Prostate gland (tissue), 2 donors: ENCODE measurements at places on chromosomes 16 and 17.

DNA sequence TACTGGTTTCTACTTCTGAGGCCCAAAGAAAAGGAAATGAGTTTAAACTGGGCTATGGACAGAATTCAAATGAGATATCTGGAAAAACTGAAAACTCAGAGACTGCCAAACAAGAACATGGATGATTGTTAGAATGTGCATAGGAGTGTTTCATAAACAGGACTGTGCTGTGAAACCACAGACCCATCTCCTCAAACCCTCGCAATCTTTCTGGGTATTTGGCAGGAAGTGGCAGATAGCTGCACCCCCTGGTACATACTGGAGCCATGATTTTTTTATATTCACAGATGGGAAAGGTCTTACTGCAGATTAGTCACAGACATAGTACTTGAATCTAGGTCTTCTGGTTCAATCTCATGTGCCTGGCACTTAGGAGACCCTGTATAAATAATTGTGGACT is 145.0 kb downstream of the CCDC182 start:
- peaks cover 3% of the 10 kb centered on the region for H3K4me1 ChIP-seq
- H3K27ac ChIP-seq: no peak overlapping the region
- H3K4me3 ChIP-seq: no peak overlapping the region
- no peaks in the 10 kb centered on the region for H3K36me3 ChIP-seq
- DNase-seq: no peak
- H3K27me3 ChIP-seq: no peaks in the 10 kb centered on the region

DNA sequence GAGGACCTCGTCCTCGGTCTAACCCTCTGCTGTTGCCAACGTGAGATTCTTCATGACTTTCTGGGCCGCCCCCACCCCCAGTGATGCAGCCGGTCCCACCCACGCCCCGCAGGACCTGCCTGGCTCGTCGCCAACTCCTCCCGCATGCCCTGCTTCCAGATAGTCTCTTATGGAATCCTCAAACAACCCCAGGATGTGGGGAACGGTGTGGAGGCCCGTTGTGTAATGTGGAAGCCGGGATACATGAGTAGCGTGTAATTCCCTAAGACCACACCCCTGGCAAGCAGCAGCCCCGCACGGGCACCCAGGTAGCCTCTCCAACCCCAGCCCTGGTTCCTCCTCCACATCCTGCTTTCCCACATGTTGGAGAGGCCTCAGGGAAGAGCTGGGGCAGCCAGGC is 275.9 kb downstream of the C16orf95 start:
- no peak overlapping the region for H3K4me3 ChIP-seq
- no peaks in the 10 kb centered on the region for H3K36me3 ChIP-seq
- no peak overlapping the region for H3K27ac ChIP-seq

DNA sequence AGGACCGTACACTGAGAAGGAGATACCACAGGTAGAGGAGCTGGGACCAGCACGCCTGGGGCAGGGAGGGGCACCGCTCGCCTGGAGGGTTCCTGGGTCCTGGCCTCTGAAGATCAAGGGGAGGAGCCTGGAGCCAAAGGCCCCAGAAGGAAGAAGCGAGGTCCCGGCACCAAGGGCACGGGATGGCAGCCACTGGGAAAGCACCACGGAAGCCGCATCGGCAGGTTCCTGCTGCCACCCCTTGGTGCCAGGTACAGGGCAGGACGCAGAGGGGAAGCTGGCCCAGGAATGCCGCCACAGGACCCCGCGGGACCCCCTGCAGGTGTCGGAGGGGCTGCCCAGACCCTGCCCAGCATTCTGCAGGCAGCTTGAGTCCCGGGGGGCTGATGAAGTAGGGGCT is 42.5 kb upstream of the CBFA2T3 start:
- no peaks in the 10 kb centered on the region for H3K4me1 ChIP-seq
- H3K4me3 ChIP-seq: no peak overlapping the region
- DNase-seq: no peak
- peaks cover 7% of the 10 kb centered on the region for H3K27me3 ChIP-seq
- H3K36me3 ChIP-seq: no peaks in the 10 kb centered on the region

DNA sequence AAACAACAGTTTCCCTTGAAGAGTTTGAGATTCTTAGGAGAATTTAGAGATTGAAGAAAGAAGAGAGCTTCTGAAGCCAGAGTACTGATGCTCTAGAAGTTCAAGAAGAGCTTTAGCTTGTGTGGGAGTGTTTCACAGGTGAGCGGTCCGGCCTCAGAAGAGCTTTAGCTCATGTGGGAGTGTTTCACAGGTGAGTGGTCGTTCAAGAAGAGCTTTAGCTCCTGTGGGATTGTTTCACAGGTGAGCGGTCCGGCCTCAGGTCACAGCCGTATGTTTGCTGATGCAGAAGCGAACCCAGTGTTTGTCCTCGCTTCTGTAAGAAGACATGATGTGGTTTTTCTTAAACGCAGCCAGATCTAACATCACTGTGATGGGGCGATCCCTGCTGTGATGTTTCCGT is 76.4 kb downstream of the SEC14L1 start:
- H3K27me3 ChIP-seq: no peaks in the 10 kb centered on the region
- no peak overlapping the region for H3K4me3 ChIP-seq
- H3K27ac ChIP-seq: no peak overlapping the region
- peaks cover 13% of the 10 kb centered on the region for H3K36me3 ChIP-seq
- H3K4me1 ChIP-seq: no peaks in the 10 kb centered on the region

GRCh38 chr17:77150196-77150595 is 9.4 kb downstream of the SEC14L1 start:
- no peak overlapping the region for H3K4me3 ChIP-seq
- H3K4me1 ChIP-seq: peaks cover 8% of the 10 kb centered on the region
- H3K27me3 ChIP-seq: no peaks in the 10 kb centered on the region
- no peaks in the 10 kb centered on the region for H3K36me3 ChIP-seq

DNA sequence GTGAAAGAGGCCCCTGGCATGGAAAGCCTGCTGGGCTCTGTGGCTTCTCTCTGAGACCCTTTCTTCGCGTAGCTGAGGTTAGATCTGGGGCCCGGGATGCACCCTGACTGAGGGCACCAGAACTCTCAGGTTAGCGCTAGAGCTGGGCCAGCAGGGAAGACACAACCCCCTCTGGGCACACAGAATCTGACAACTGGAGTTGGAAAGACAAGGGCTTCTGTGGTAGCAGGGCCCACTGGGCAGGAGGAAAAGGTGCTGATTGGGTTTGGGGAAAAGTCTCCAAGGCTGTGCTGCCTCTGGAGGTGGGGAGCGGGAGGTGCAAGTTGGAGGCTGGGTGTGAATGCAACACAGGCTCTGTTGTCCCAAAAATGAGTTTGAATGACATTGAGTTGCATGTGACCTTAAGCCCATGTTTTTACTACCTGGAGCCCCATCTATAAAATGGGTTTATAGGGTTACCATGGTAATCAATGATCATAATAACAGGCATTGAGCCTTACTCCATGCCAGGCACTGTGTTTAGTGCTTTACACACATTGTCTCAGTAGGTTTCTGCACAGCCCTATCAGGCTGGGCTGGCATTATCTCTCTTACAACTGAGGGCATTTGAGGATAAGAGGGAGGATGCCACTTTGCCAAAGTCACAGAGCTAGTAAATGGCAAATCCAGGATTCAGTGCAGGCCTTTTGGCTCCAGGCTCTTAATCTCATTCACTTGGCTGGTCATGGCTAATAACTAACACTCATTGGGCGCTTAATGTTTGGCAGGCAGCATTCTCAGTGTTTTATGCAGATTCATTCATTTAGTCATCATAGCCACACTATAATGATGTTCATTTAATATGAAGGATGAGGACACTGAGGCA is 9.5 kb upstream of the IGFBP4 start:
- no peaks in the 10 kb centered on the region for H3K36me3 ChIP-seq
- H3K4me3 ChIP-seq: no peak overlapping the region

DNA sequence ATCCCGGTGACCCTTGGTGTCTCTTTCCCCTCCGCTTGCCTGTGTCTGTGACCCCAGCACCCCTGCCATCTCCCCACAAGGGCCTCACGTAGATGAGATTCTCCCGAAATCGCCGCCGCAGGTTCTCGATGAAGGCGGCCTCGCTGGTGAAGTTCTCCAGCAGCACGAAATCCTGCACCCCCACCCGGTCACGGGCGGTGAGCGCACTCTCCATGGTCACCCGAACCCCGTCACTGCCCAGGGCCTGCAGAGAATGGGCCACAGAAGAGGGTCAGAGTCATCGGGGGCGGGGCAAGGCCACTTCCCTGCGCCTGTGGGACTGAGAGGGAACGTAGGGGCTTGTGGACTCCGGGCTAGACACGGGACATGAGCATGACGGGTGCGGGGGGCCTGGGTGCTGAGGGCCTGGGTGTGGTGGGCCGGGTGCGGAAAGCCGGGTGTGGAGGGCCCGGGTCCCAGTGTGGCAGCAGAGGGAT is 8.4 kb downstream of the MYO1C start:
- H3K36me3 ChIP-seq: no peaks in the 10 kb centered on the region
- H3K4me3 ChIP-seq: no peak overlapping the region
- no peak for DNase-seq
- H3K27me3 ChIP-seq: no peaks in the 10 kb centered on the region

DNA sequence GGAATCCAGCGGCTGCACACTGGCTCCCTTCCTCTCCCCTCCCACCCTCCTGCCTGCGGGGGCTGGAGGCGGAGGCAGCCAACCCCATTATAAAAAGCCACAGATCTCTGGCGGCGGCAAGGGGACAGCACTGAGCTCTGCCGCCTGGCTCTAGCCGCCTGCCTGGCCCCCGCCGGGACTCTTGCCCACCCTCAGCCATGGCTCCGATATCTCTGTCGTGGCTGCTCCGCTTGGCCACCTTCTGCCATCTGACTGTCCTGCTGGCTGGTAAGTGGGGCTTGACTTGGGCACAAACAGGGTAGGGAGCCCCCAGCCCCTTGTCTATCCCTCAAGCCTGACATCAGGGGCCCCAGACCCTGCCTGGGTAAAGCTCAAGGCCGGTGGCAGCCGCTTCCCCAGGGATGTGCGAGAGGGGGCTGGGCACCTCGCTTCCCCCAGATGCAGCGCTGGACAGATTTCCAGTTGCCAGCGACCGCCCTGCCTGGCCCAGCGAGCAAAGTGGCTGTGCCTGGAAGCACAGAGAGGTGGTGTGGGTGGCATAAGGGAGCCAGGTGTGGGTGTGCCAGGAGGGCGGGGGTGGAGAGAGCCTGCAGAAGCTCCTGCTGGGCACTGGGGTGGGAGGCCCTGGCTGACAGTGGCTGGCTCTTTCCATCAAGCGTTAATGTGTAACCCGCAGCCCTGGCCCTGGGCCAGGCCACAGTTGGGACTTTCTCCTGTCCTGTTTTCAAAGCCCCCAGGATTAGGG is at the start of gene CX3CL1:
Gene CX3CL1, plus strand, starts transcription at position 119 of the 745 bp plus-strand sequence. Its CDS starts 79 bp downstream, at position 198.
- peaks cover 7% of the 10 kb centered on the region for H3K4me1 ChIP-seq
- H3K27me3 ChIP-seq: no peaks in the 10 kb centered on the region
- H3K36me3 ChIP-seq: no peaks in the 10 kb centered on the region
- DNase-seq: peak; percentile 85
- peak within 1 kb of the TSS; percentile 52 for H3K4me3 ChIP-seq

DNA sequence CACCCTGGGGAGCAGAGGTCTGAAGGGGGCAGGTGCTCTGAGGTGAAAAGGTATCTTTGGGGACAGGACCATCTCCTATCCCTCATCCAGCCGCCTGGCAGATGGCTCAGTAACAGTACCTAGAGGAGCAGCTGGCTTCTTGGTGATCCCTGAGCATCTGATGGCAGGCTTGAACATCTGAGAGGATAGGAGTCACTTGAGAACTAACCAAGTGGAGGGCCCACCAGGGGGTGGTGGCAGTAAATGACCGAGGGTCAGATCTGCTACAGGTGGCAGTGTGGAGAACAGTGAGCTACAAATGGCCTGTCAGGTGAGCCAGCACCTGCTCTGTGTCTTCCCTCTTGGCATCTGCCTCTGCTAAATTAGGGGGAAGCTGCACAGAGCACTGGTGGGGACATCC is 13.8 kb downstream of the HROB start:
- H3K36me3 ChIP-seq: no peaks in the 10 kb centered on the region
- DNase-seq: no peak
- H3K4me1 ChIP-seq: no peaks in the 10 kb centered on the region

DNA sequence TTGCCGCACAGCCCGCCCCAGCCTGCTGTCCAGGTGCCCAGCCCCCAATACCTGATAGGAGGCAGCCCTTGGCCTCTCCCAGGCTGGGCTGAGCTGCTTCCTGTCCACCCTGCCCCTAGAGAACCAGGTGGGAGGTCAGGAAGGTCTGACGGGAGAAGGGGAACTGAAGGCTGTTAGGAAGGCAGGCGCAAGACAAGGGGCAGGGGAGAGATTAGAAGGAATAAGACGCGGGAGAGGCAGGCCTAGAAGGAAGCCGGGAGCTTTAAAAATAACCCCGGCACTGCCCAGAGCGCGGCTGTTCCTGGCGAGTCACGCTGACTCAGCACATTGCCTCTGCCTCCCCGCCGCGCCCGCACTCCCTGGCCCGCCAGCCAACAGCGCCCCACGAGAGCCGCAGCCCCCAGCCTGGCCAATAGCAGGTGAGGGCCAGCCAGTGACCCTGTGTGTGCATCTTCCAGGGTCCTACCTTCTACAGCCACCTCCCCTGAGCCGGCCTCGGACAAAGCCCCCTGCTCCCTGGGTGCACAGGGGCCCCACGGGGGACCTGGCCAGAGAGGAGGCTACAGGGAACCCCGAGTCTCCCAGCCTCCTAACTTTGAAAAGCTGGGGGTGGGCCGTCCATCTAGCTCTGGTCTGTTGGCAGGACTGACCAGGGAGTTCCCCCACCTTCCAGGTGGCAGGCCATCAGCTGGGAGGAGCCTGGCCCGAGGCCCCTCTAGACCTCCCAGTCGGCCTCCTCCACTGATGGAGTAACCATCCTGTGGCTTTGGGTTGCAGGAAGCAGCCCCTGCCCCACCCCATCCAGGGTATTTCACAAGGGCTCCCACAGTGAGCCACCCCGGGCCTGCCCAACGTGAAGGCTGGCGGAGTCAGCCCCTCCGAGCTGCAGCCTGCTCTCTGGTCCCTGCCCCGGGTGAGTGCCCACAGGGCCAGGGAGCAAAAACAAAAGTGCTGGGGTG is 4.0 kb downstream of the MAFG start:
- no peaks in the 10 kb centered on the region for H3K27me3 ChIP-seq
- DNase-seq: no peak
- H3K4me3 ChIP-seq: no peak overlapping the region
- peaks cover 20% of the 10 kb centered on the region for H3K4me1 ChIP-seq
- H3K36me3 ChIP-seq: no peaks in the 10 kb centered on the region

DNA sequence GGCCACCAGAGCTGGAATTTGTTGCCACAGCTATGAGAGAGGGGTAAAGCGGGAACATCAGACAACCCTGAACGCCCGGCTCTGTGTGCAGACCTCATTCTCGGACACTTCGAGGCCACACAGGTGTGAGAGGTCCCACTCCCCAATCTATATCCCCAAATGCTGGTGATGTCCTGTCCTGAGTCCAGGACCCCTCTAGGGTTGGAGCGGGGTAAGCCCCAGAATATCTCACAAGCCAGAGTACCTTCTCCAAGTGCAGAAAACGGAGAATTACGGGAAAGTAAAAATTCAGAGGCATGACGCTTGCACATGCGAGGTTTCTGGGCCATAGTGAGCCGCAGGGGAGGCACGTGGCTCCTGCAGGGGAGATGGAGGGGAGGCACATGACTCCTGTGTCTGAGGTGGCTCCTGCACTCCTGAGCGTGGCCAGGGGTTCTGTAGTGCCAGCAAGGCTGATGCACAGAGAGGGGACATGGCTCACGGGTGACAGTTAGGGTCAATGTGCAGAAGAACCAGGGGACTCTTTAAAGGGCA is 248.0 kb downstream of the RBFOX3 start:
- peaks cover 15% of the 10 kb centered on the region for H3K27me3 ChIP-seq
- no peaks in the 10 kb centered on the region for H3K36me3 ChIP-seq
- peaks cover 8% of the 10 kb centered on the region for H3K4me1 ChIP-seq
- DNase-seq: no peak
- no peak overlapping the region for H3K4me3 ChIP-seq
